ENCODE measurements at places on chromosomes 4 and X.

DNA sequence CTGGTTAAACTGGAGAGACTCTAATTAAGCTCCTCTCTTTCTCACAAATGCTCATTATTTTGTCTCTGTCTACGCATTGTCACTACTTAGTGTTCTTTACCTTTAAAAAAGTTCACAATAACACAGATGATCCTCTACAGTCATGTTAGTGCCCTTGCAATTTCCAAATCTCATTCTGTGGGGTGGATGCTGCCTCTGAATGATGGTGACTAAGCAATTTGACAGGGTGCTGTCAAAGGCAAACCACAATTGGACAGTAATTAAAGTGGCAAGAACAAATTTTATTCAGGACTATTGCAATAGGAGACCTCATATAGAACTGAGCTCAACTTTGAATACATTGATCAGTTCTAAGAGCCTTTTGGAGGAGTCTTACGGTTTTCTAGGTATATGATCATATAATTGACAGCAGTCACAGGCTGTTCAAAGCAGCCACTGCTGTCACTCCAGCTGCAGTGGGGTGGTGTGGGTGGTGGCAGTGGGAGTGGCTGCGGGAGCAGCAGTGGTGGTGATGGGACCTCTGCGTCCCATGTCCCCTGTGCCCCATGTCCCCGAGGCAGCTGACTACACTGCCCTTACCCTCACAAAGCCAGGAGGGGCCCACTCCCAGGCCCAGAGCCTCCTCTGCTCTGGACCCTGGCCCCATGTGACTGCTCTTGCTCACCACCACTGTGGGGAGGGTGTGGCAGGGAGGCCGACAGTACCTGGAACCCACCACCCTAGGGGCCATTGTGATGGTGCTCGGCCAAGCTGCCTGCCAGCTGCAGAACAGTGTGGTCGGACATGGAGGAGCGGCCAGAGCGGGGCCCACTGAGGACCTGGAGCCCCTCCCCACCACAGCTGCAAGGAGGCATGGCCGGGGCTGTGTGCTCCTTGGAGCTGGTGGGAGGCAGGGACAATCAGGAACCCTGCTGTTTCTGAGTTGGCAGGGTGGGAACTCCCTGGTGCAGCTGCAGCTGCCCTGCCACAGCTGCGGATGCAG lies 30.4 kb upstream of the PAGE1 start:
- DNase-seq: no peak

- no peak for DNase-seq
These were observed 12.2 kb downstream of the KLHL34 start for GRCh38 chrX:21645886-21646285.

DNA sequence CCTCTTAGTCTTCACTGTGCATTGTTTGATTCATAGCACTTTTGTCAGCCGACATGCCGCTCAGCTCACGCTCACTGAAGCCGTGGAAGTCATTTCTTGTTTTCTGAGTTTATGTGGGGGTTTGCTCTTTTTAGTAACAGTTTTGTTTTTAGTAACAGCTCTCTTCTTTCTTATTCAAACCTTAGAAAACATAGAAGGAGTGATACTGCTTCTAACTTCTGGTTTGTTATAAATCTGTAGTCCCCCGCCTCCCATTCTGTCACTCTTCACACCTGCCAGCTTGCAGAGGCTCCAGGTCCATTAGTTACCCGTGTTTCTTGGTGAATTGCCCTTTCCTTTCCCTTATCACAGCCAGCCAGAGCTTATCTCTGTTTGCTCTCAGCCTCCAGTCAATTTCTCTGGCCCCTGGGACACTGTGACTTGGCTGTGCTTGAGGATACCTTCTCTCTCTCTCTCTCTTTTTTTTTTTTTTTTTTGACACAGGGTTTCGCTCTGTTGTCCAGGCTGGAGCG lies 50.5 kb downstream of the GRK4 start:
- no peak for DNase-seq

GRCh38 chr4:124095621-124096020 lies 616.9 kb downstream of the ANKRD50 start:
- DNase-seq: no peak
